OCI-LY7 (cell line): ENCODE measurements at places on chromosomes 1 and 21.

DNA sequence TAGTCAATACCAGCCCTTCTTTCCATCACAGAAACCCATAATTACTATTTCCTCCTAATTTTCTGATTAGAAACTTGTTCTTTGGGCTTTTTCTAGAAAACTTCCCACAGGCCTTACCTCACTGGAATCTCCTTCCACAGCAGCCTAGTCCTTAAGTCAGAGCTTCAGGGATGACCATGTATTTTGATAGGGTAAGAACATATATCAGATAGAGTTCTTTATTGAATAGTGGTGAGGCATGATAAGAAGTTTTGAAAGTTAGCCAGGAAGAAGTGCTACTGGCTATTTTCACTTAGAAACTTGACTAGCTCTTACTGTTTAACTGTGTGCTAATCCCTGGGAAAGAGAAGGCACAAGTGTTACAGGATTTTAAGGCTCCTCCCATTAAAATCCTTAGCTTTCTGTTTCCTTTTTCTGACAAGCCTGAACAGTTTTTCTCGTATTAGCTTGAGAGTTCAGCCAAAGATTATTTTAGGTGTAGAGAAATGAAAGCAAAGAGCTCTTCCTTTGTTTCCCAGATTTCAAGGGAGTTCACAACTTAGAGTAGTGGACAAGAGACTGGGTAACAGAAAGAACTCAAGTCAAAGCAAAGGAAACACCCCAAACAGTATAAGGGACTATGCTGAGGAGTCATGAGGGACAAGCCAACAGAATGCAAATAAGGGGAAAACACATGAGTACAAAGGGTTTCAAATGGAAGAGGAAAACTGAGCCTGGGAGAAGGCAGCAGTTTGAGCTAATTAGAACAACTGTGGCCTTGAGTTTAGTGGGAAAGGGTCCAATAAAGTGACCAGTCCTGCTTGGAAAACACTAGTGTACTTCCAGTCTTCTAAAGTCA lies 37.2 kb upstream of the AIM2 start:
- no peak for DNase-seq

DNA sequence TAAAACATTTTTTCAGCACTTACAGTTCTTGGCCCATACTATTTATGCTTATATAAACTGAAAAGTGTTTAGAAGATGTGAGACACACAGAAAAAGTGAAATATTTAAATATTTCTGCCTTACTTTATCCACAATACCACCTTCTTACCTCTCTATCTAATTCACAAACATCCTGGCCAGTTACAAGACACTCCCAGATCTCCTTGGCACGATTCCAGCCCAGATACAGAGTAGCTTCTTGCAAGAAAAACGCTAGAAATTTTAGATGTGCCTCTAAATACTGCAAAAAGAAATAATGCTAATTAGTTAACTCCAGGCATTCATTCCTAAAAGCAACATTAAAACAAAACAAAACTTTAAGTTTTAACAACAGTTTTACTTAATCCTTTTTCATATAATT lies 68.4 kb downstream of the USP24 start:
- no peak for DNase-seq

GRCh38 chr1:185420588-185421081 lies 103.6 kb upstream of the IVNS1ABP start:
- DNase-seq, result no peak

GRCh38 chr1:153734396-153735089 lies 6.7 kb downstream of the INTS3 start:
- DNase-seq, result no peak

GRCh38 chr1:181180407-181181031 lies 92.0 kb downstream of the IER5 start:
- no peak for DNase-seq

- no peak for DNase-seq
Observed at GRCh38 chr1:35223084-35223630, 30.2 kb upstream of the SFPQ start.

- DNase-seq, result no peak
Observed at GRCh38 chr1:184534690-184535089, 147.9 kb downstream of the C1orf21 start.

GRCh38 chr21:46171996-46172862 lies 12.0 kb downstream of the SPATC1L start:
- DNase-seq, result peak; percentile 4

DNA sequence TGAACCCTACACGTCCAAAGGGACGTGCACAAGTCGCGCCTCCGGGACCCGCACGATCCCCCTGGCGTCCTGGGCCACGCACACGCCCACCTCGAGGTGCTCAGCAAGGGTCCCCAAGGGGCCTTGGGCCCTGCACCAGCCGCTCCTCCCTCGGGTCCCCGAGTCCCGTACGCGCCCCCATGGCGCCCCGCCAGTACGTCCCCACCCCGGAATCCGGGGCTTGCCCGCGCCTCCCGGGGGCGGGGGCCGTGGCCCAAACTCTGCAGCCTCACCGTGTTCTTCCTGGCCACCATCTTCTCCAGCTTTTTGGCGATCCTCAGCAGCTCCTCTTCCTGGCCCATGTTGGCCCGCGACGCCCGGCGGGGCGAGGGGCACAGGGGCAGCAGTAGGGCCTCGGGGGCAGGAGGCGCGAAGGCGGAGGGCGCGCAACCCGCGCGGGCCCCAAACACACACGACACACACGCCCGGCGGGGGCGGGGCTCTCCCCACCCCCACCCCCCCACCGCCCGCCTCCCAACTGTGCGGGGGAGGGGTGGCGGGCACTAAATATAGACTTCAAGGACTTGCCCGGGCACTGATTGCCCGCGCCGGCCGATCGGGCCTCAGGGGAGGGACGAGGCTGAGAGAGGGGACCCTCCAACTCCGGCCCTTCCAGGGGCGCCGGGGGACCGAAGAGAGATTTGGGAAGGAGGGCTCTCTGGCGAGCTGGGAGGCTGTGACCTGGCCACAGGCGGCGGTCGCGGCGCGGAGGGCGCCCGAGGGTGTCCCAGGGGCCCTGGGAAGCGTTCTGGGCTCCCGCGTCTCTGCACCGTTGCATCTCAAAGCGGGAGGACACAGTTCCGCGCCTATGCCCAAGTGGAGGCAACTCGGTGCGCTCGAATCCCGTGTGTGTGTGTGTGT lies at the start of gene TCEA3:
Gene TCEA3 (minus strand): TSS at position 456 of the 900 bp plus-strand sequence. CDS start 115 bp downstream, at position 341.
- no peak for DNase-seq

GRCh38 chr1:15212954-15213291 lies 34.1 kb upstream of the FHAD1 start:
- no peak for DNase-seq

DNA sequence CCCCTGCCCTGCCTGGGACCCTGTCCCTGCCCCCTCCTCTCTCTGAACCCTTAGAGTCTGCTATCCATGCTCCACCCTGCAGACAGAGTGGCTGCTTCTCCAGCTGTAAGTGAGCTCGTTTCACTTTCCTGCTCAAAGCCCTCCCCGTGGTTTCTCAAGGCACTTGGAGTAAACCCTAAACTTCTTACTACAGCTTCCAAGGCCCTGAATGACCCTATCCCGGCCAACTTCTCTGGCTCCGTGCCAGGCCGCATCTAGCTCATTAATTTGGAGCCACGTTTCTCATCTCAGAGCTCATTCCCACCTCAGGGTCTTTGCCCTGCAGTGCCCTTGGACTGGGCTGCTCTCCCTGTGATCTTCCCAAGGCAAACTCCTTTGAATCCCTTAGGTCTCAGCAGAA lies 235.1 kb upstream of the RUNX1 start:
- DNase-seq, result no peak

- DNase-seq, result no peak
Observed at GRCh38 chr1:188669728-188670382, 1807.8 kb downstream of the BRINP3 start.

- DNase-seq, result no peak
Observed at GRCh38 chr1:8711151-8711550, 106.3 kb downstream of the RERE start.

DNA sequence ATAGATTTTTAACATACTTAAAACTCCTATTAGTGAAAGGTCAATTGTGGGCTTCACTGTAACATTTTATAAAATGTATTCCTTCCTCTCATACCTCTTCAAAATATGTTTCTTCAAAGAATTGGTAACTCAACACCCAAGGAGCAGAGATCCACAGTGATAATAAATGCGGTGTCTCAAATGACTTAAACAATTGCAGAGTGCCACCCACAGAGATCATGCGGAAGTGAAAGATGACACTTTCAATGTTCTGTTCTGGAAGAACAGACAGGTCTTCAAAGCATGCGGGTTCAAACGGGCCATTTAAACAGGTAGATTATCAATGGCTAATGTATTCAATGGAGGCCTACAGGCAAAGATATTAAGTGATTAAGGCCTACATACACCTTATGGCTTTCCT lies 157.0 kb upstream of the GREM2 start:
- DNase-seq, result no peak

- no peak for DNase-seq
Observed at GRCh38 chr1:226989085-226989920, 49.2 kb downstream of the COQ8A start.

GRCh38 chr21:31258073-31258472 lies 86.0 kb downstream of the TIAM1 start:
- no peak for DNase-seq

- no peak for DNase-seq
Observed at GRCh38 chr1:225446595-225446960, 18.7 kb upstream of the LBR start.

DNA sequence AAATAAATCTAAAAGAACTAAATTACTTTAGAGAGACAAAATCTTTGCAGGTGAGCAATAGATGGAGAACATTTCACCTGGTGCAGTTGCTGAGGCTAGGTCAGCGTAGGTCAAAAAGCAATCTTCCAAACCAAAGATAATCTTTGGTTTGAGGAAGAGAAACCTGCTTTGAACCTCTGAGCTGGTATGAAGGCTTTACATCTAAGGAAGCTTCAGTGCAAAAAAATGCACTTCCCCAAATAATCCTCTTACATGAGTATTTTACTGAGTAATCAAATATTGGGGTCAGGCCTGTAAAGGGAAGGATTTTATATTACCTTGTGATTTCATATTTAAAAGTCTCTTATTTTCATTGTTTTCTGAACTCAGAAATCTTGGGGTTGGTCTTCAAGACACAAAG lies 223.6 kb downstream of the SRGAP2C start:
- peak; percentile 69 for DNase-seq

GRCh38 chr1:50308878-50309277 lies 114.4 kb downstream of the DMRTA2 start:
- DNase-seq, result peak; percentile 48

- no peak for DNase-seq
Observed at GRCh38 chr1:167722870-167723251, 1.1 kb downstream of the MPZL1 start.

GRCh38 chr1:51247022-51247421 lies 10.9 kb downstream of the RNF11 start:
- no peak for DNase-seq

- no peak for DNase-seq
Observed at GRCh38 chr1:98001764-98002163, 80.9 kb upstream of the DPYD start.

- peak; percentile 61 for DNase-seq
Observed at GRCh38 chr1:12150456-12151200, 16.2 kb upstream of the TNFRSF1B start.

DNA sequence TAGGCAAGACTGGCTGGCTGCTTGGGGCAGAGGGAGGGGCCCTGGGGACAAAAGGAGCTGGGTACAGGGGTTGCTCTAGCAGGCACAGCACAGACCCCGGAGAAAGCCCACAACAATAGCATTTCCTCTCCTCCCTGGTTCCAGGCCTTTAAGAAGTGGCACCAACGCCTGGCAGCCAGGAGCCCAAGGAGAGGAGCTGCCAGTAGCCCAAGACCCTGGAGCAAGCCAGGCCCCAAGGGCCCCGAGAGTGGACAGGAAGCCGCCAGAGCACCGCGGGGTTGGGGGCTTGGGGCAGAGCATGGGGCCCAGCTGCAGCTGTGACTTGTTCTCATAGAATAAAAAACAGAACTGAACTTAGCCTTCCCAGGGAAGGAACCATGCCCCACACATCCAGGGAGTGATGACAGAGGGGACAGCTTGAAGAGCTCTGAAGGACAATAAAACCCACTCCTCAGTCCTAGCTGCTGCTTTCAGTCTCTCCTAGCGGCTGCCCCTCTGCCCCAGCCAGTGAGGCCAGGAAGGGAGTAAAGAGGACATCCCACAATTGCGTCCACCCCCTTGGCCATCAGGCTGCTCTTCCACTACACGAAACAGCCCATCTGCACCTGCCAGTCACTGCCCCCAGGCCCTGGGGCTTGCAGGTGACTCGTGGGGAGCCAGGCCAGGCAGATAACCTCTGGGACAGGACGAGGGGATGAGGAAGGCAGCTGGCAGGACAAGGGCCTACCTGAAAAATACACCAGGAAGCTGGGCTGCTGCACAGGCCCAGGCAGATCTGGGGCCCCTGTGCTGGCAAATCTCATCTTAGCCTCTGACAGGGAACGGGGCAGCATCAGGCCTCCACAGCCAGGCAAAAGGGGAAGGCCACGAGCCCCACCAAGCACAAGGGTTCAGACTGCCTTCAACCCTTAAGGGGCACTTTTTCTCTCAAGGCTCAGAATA lies 16.4 kb downstream of the MTHFR start:
- DNase-seq, result no peak

- DNase-seq, result no peak
Observed at GRCh38 chr1:228735871-228736586, 750 bp downstream of the RHOU start.

- DNase-seq, result no peak
Observed at GRCh38 chr1:95230768-95231191, 3.2 kb upstream of the RWDD3 start.

DNA sequence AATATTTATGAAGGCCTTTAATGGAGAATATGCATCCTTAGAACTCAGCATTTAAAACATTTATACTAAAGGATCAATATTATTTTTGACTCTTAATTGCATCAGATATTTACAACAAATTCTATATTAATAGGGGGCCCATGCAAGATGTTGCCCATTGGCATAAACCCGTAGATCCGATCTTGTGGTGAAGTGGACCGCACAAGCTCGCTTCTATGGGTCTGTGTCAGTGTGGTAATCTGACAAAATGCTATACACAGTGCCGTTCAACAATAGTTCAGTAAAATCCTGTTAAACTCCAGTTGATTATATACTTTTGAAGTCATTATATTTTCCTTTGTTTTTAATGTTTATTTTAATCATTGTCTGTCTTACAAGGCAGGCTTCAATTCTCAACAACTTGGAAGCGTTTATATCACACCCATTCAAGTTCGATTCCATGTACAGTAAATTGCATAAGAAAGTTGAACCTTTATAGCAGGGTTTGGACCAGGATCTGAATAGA lies 809.2 kb downstream of the USP25 start:
- DNase-seq, result no peak

- DNase-seq, result no peak
Observed at GRCh38 chr1:9382643-9383491, 90.2 kb downstream of the SPSB1 start.

GRCh38 chr1:156055281-156056048 lies 883 bp downstream of the LAMTOR2 start:
- peak; percentile 23 for DNase-seq

DNA sequence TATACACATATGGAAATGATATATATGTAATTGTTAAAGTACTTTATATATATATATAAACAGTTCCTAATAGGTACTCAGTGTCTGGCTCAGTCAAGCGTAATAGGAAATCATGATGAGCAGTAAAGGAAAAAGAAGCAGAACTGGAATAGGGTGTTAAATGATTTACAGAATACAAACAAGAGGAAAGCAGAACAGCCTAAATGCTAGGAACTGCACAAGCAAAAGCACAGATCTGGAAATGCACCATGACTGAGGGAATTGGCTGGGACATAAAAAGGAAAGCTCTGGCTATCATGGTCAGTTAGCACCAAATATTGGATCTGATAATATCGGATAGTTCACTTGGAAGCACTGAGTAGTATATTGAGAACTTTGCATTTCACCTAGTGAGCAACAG lies 51.8 kb downstream of the SLC44A5 start:
- no peak for DNase-seq
